ENCODE measurements at places on chromosomes 1 and 21.

DNA sequence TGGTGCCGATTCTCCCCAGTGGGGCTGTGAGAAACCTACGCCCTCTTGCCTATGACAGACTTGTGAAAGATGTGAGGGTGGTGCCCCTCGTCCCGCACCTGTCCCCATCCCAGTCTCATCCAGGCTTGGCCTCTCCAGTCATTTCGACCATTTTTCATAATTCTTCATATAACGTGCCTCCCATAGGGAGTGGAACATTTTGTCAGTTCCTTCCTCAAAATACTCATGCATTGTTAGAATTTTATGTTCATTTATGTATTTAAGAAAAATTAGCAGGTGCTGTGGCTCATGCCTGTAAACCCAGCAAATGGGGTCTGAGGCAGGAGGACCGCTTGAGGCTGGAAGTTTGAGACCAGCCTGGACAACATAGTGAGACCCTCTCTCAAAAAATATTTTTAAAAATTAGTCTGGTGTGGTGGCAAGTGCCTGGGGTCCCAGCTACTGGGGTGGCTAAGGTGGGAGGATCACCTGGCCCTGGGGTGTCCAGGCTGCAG is 19.7 kb upstream of the SMPDL3B start:
- no peak for DNase-seq

DNA sequence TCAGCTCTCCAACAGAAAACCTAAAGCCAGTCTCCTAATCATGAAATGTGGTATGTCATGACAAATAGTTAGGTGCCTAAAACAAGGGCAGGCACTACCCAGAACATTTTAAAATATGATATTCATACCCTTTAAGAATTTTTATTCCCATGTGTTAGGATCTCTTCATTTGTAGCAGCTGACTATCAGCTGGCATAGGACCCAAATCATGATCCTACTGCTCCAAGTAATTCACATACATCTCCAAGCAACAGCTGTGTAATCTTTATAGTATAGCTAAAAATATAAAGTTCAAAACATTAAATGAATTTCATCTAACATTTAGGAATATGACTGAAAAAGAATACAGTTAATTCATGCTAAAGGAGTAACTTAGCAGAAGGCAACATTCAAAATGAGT is 57.5 kb downstream of the ENAH start:
- DNase-seq, result no peak

DNA sequence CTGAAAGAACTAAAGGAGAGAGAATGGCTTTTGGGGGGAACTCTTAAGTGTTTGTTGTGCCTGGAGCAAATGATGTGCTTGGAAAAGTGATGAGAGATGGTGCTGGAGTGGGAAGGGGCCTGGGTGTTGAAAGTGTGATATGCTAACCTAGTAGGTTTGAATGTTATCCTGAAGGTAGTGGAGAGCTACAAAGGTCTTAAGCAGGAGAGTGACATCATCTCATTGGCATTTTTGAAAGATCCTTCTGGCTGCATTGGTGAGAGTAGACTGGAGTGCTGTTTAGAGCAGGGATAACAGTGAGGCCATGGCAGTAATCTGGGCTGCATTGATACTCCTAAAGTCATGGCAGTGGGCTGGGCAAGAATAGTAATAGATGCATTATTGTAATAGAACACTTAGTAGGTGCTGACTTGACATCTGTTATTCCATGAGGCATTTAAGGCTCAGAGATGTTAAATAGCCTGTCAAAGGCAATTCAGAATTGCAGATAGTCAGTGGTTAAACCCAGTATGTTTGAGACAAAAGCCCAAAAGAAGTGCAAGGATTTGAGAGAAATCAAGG is 44.5 kb downstream of the MDM4 start:
- DNase-seq, result no peak

DNA sequence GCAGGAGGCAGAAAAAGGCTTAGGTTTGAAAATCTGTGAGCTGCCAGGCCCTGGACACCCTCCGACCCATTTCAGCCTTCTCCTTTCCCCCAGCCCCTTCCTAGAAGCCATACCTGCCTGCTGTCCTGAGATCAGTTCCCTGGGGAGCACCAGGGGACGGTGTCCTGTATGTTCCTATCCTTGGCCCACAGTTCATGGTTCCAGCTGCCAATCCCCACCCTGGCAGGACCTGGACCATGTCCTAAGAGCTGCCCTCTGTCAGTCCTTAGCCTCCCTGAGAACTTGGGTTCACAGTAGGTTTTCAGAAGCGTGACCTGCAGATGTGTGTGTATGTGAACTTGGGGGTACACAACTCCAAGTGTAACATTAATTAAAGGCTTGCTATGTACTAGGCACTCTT is 3.8 kb downstream of the TCEA3 start:
- DNase-seq, result no peak

- no peak for DNase-seq
These were observed 164.2 kb downstream of the CACNA1E start for GRCh38 chr1:181647314-181648035.

DNA sequence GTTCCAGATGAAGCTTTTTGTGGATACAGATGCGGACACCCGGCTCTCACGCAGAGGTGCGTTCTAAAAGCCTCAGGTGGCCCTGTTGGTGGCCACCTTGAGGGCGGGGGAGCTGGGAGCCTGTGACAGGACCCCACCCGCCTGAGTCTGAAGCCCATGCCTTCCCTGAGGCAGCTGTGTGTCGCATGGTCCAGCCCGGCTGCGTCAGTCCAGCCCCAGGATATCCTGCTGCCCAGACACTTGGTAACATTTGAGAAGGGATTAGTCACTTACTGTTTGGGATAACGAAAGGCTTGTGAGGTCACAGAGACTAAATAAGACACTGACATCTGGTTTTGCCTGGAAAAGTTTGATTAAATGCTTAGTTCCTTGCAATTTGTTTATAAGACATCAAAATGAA is 68.9 kb downstream of the UCK2 start:
- DNase-seq, result peak; percentile 78

DNA sequence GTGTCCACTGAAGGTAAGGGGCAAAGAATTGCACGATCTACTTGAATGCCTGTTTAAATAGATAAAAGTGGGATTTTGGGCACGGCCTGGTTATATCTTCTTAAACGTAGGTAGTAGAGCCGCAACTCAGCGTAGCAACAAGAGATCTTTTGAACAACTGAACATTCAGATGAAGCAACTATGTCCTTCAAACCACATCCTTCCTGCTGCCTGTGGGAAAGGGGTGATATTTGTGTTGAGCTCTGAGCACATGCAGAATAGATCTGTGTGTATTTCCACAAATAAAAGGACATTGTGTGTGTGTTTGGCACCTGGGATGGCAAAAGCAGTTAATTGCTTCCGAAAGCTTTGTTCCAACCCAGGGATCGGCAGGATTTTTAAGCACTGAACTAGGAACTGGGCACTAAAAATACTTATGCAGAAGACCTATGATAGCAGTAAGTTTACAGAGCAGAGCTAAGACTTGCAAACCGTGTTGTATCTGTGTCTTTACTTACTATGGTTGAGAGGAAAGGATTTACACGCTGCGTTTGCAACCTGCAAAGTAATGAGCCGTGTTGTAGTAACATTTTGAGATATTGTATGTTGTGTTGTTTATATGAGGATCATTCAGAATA is 333.4 kb downstream of the CHRM3 start:
- DNase-seq, result no peak

DNA sequence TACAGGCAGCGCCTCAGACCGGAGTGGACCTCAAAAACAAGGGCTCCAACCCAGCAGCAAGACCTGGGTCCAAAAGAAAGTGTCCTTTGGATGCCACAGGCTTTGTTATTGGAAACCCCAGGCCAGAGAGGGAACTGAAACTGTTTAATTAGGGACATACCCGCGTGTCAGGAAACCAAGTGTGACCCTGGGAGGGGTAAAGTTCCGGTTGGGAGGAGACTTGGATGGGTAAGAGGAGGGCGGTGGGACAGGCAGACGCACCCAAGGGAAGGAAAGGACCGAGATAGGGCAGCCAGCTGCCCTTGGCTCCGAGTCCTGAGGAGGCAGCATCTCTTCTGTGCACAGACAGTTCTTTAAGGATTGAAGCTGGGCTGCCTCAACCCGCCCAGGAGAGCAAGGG is 71.4 kb downstream of the CDC7 start:
- no peak for DNase-seq

GRCh38 chr1:227318853-227319607 is 738 bp upstream of the CDC42BPA start:
- DNase-seq, result no peak

GRCh38 chr1:94873520-94874351 is 53.2 kb downstream of the CNN3 start:
- no peak for DNase-seq

- no peak for DNase-seq
These were observed 40.5 kb upstream of the SRP9 start for GRCh38 chr1:225737161-225737560.

- no peak for DNase-seq
These were observed 61.2 kb downstream of the CACHD1 start for GRCh38 chr1:64530969-64531692.

GRCh38 chr1:169741666-169742394 is 8.0 kb upstream of the SELE start:
- no peak for DNase-seq

- no peak for DNase-seq
These were observed 74.0 kb downstream of the TENT5C start for GRCh38 chr1:117679868-117680267.

- DNase-seq, result no peak
These were observed 46.8 kb downstream of the ELAVL4 start for GRCh38 chr1:50155541-50155940.

GRCh38 chr21:38927776-38928175 is 122.0 kb downstream of the ETS2 start:
- DNase-seq, result no peak

GRCh38 chr1:7420098-7420445 is 351.0 kb upstream of the VAMP3 start:
- no peak for DNase-seq
